ENCODE measurements at places on chromosomes 13 and 19.

DNA sequence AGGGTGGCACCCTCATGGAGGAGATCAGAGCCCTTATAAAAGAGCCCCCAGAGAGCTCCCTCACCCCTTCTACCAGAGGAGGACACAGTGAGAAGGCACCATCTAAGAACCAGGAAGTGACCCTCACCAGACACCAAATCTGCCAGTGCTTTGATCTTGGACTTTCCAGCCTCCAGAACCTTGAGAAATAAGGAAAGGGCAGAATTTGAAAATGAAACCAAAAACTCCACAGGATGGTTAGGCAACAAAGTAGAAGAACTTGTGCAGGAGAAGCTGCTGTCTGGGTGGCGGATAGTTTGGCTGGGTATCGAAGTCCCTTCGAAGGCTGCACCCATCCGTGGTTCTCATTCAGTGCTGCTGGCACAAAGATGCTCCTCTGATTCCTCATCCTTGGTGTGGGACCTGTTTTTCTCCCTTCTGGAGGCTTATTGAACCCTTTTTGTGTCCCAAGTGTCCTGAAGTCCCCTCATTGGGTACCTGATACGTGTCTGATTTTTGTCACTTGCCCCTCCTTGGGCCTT is 130.8 kb downstream of the KDM4B start:
- no peak for DNase-seq

GRCh38 chr13:103067751-103068555 is 1.7 kb upstream of the SLC10A2 start:
- DNase-seq: no peak

DNA sequence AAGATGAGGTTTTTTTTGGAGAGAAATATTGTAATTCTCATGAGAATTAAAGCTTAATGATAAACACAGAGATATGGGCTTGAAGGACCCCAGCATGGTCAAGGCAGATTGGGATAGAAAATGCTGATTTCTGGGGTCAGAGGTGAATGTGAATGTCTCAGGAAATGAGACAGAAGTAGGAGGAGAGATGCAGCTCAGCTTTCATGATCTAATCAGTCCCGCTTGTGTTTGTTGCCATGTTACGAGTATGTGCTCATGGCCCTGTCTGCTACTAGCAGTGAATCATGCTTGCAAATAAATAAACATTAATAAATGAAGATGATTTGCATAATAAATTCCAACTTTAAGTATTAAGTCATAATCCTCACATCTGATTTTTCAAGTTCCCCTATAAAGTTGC is 23.0 kb upstream of the NDFIP2 start:
- DNase-seq: no peak

GRCh38 chr19:3699741-3700241 is 477 bp downstream of the PIP5K1C start:
- DNase-seq: no peak

- no peak for DNase-seq
Measured at GRCh38 chr13:38804061-38804460, 117.2 kb downstream of the FREM2 start.

DNA sequence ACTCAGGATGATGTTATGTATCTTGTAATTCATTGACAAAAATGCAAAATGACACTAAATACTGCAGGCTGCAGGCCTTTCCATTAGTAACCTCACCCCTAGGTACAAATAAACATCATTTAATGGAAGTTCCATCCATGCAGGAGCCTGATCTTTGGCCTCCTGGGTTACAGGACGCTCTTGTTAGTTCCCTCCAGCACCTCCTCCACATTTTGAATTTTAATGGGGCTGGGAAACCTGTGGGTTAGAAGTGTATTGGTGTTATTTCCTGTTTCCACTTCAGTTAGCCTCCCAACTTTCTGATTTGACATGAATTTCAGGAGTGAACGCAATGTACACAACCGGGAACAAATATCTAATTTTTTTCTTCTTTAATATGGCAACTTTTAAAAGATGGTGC is 237.1 kb upstream of the ARGLU1 start:
- no peak for DNase-seq

DNA sequence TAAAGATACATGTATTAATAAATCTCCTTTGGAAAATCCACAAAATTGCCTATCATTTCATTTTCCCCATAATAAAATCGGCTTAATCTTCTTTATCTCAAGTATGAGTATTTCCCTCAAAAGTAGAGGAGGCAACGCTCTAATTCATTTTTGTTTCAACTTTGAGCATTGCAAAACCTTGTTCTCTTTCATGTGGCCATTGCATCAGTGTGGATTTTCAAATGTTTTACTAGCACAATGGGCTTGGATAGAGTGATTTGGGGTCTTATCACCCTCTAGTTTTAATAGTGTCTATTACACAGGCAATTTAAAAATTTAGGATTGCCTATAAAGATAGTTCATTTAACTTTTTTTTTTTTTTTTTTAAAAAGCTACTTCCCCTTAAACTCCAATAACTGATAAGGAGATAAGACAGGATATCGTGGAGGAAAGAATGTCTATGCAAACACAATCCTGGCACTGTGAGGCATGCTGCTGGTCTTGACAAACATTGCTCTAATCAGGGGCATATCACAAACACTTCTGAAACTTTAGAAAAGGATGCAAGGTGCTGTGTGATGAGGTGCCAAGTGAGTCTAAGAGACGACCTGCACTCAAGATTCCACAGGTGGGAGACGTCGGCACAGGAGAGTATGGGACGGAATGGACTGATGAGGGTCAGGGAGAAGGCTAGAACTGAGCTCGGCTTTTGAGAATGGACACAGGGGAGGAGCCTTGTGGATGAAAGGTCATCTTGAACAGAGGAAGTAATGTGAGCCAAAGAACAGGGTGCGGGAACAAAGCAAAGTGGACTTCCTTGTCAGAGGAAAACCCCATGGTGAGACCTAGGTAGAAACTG is 199.7 kb downstream of the IRS2 start:
- DNase-seq: no peak

GRCh38 chr13:74705438-74705837 is 571.2 kb upstream of the KLF12 start:
- DNase-seq: no peak

DNA sequence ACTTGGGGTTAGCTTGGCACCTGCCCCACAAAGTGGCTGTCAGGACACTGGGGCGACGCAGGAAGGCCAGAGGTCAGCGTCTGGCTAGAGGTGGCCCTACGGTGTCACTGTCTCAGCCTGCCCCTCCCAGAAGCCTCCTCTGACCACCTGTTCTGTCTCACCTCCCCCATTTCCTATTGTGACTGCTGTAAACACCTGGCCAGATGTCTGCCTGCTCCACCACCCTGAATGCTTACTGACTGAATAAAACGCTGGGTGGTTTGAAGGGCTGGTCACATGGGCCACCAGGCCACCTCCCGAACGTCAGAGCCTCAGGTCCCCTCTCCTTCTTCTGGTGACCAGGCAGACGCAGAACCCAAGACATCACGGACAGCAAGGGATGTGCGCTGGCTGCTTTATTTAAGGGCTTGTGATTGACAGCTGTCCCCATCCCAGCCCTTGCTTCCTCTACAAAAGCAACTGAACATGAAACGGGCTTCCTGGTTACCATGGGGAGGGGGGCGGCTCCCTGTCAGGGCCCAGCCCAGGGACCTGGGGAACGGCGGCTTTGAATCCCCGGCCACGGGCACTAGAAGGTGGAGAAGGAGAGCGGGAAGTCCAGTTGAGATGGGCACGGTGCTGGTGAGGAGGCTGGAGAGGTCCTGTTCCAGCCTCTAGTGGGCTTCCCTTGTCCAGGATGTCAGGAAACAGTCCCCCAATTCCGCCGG is 6.2 kb downstream of the ELOF1 start:
- no peak for DNase-seq

- DNase-seq: peak; percentile 37
Measured at GRCh38 chr19:48501494-48502349, 9.9 kb downstream of the LMTK3 start.

DNA sequence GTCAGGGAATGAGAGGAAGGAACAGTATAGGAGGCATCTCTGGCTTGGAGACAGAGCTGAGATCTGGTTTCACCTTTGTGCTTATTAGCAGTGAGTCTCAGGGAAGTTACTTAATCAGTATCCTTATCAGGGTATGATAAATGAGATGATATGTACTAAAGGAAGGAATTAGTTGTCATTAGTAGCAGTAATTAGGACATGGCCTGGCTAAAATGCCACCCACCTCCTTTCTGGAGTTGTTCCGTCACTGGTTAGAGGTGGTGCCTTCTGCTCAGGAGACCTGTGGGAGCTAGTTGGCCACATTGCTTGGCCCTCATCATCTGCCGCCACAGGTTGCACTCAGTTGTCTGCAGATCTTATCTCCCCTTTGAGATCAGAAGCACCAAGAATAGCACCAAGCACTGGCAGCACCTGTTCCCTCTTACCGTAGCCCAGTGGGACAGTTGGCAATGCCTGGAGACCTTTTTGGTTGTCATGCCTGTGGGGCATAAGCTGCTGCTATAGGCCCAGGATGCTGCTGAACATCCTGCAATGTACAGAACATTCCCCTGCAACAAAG is 4.7 kb downstream of the GPATCH1 start:
- no peak for DNase-seq

DNA sequence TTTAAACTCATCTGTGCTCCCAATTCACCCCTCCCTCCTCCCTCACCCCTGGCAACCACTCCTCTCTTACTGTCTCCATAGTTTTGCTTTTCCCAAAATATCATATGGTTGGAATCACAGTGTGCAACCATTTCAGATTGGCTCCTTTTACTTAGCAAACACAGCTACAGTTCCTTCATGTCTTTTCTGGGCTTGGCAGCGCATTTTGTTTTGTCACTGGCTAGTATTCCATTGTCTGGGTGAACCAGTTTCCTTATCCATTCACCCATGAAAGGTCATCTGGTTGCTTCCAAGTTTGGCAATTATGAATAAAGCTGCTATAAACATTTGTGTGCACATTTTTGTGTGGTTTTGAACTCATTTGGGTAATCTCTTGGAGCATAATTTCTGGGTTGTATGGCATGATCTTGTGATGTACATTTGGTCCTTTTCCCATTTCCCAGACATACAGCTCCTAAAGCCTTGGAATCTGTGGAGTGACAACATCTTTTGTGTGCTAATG is 23.9 kb upstream of the GAS6 start:
- DNase-seq: no peak

DNA sequence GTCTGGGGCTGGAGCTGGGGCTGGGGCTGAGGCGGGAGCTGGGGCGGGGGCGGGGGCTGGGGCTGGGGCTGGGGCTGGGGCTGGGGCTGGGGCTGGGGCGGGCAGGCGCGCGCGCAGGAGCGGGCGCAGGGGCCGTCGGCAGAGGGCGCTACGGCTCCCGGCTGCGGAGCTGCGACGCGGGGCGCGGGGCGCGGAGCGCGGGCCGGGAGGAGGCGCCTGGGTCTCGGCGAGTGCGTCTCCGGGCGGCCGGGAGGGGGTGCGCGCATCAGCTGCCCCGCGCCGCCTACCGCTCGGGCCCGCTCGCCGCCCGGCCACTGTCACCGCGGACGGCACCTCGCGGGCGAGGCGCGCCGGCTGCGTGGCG is 422 bp upstream of the MTUS2 start:
- DNase-seq: peak; percentile 29

DNA sequence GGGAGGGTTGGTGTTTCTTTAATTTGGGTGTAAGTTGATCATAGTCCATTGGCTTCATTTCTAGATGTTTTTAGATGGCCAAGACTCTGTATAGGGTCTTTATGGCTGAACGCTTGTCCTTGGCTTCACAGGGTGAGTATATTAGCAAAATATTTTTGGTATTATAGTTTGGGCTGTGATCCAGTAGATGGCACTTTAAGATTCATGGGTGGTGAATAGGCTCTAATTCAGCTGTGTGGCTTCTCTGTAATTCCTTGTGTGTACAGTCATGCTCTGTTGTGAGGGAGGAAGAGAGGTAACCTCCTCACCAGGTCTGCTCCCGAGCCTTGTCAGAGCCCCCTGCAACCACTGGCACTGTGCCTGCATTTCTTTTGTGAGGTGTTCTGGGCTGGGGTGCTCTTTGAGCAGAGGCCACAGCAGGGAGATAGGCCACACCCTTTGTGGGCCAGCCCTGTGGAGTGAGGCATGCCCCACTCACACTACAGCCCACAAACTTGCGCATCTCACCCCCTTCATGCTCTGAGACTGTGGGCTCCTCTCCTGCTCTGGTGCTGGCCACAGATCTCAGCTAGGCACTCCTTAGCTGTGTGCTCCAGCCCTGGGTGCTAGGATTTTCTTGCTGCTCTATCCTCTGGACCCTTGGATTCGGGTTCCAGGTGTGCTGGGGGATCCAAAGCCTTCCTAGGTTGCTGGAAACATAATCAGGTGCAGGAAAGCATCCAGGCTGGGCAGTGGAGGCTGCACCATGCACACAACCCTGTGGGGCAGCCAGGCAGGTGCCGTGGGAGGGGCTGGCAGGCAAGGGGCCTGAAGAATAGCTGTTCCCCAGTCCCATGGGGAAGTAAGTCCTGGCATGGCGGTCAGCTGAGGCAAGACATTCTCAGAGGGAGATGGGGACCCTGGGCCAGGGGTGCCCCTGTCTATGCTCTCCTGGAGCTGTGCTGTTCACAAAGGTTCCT is 193.9 kb downstream of the GPC5 start:
- DNase-seq: no peak

GRCh38 chr19:39470724-39471339 is 9.8 kb upstream of the TIMM50 start:
- DNase-seq: no peak
